ENCODE measurements at places on chromosomes 3 and 15.

DNA sequence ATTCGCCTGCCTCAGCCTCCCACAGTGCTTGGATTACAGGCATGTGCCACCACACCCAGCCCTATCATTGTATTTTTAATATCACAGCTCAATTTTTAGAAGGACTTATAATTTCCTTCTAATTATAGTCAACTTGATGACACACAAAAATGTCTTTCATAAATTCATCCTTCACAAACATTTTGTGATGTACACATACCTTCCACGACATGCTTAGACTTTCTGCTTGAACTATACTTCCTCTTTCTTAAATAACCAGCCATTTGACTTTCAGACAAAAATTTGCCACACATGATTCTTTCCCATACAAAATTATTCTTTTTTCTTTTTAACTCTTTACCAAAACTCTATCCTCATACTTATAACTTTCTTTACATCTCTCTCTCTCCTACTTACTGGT lies 48.4 kb upstream of the CCK start:
- DNase-seq, result no peak

GRCh38 chr3:72427624-72428023 lies 420.6 kb downstream of the SHQ1 start:
- no peak for DNase-seq

DNA sequence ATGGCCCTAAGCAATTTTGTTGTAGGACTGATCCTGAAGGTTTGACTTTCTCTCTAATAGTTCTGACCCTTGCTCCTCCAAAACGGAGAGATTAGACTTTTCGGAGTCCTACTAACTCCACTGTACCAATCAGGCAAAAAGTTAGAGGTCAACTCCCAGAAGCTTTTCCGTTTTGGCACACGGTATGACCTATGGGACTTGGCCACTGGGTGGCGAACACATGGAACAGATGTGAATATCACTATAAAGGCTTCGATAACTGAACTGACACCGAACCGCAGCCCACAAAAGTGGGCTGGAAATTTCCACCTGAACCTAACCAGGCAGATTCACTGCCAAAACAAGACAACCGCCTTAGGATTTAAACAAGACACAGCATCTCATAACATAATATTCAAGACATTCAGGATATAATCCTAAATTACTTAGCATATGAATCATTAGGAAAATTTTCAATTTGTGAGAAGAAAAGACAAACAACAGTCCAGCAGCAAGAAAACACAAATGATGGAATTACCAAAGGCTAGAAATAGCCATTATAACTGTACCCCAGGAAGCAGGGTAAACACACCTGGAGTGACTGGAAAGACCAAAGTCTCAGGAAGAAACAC lies 12.2 kb upstream of the TM2D3 start:
- DNase-seq, result no peak

- no peak for DNase-seq
Measured at GRCh38 chr3:33318710-33319380, 41.6 kb downstream of the FBXL2 start.

- DNase-seq, result no peak
Measured at GRCh38 chr3:190339130-190339529, 16.9 kb upstream of the CLDN1 start.

GRCh38 chr3:13836658-13837587 lies 42.9 kb downstream of the WNT7A start:
- no peak for DNase-seq

DNA sequence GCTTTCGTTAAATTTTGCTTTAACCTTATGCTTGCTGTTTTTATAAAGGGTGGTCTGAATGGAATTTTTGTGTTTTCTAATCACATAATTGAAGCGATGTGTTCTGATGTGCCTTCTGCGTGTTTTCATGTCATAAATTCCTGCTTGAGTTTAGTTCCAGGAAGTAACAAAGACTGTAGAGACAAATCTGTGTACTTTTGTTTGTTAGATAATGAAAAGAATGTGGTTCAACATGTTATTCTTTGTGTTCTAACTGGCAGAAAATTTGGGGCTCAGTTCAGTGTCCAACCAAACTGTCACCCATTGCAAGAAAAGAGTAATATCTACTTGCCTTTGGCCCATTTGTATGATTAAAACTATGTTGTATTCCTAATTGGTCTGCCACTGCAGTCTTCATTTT lies 324.0 kb downstream of the DIPK2A start:
- DNase-seq, result no peak

- DNase-seq, result no peak
Measured at GRCh38 chr3:185623939-185624665, 38.0 kb downstream of the SENP2 start.

DNA sequence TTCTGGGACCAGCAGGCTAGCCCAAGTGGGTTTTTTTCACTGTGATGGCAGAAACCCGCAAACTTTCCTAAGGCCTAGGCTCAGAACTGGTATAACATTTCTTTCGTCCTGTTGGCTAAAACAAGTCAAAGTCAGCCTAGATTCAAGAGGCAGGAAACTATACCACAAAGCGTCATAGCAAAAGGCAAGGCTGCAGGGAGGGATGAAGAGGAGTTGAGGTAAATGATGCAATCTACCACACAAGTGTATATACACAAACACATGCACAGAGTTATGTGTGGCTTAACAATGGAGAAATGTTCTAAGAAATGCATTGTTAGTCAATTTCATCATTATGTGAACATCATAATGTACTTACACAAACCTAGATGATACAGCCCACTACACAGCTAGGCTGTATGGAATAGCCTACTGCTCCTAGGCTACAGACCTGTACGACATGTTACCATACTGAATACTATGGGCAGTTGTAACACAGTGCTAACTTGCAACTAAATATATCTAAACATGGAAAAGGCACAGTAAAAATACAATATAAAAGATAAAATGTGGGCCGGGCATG lies 225.6 kb downstream of the TBL1XR1 start:
- DNase-seq, result no peak

GRCh38 chr3:110618512-110619226 lies 452.9 kb upstream of the NECTIN3 start:
- DNase-seq, result no peak

GRCh38 chr15:64023220-64023619 lies 23.1 kb downstream of the DAPK2 start:
- no peak for DNase-seq

DNA sequence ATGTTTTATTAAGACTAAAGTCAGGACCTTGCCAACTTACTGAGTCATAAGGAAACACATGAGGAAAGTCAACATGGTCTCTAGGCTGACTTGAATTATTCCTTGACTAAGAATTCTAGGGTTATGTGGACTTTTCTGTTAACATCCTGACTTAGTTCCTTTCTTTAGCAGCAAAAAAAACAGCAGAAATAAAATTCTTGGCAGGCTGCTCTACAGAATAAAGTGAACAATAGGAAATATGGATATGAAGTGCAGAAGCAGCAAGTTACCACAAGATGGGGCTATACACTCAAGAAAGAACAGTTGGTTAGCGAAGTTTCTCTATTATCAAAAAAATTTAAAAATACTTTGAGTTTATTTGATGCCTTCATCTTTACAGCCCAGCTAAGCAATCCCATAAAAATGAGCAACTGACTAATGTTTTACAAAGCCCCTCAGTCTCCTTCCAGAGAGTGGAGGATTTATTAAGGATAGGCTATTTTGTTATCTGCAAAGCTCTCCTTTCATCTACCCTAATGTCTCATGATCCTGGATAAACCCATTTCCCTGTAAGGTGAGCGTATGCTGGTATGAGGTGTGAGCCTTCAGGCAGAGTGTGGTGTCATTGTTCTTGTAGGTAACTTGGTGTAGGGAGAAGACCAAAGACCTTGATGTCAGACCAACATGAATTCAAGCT lies 23.1 kb upstream of the MCCC1 start:
- no peak for DNase-seq

DNA sequence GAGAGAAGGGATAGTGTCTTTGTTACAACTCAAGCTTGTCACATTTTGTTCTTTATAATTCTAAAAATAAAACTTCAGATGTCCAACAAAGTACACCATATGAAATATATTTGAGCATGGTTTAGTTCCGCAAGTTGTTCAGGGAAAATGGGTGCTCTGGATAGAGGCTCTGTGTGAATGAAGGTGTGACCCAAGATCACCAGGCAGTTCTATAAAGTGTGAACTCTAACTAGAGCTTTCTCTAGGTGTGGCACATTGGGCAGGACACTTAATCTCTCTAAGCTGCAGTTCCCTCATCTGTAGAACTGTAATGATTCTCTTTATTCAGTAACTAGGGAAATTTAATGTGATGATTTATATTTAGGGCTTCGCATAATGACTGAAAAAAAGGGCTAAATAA lies 139.3 kb downstream of the BCHE start:
- DNase-seq, result no peak

- DNase-seq, result no peak
Measured at GRCh38 chr3:50627407-50628051, 10.6 kb downstream of the MAPKAPK3 start.

DNA sequence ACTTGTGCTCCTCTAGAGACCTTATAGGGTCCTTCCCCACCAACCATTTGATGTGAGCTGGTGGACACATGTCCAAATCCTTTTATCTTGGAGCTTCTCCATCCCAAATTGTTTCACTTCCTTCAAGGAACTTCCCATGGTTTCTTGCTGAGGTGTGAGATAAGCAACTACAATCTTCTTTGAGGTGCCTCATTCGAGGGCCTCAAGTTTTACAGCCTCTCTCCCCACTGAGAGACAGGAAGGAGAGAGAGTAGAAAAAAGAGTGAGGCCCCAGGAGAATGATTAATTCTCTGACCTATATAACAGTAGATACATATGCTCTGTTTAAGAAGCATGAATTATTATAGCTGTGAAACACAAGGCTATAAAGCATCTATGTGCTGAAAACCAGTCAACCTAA lies 70.5 kb downstream of the SUMF1 start:
- no peak for DNase-seq

DNA sequence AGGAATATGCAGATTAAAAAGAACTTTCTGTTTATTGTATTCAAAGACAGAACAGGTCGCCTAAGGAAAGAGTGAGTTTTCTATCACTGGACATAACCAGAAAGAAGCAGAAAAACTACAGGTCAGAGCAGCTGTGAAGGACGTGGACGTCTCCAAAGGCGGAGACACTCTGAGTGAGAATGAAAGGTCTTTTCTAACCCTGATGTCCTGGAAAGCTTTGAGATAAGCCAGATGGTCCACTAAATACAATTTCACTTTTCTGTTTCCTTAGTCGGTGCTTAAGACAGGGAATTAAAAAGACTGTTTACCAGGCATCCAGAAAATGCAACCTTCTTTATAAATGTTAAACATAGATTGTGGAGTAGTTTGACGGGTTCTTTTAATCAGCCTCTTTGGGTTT lies 360.4 kb downstream of the FGF12 start:
- DNase-seq, result no peak

GRCh38 chr3:189806171-189806951 lies 175.2 kb downstream of the TP63 start:
- no peak for DNase-seq

DNA sequence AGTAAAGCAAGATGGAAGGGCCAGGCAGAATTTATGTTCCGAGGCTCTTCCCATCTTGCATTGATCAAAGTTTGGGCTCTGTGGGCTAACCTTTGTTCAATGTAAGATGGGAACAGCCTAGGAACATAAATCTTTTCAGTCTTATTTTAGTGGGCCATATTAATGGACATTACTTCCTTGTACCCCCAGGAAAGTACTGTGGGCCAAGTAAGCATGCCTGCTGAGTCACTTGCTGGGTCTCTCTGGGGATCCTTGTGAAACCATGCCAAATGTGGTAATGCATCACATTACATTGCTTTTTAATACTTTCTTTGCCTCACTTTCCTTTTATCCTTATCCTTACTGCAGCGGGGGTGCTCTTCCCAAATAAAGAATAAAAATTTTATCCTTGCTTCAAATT lies 349.5 kb upstream of the POU1F1 start:
- DNase-seq, result no peak

DNA sequence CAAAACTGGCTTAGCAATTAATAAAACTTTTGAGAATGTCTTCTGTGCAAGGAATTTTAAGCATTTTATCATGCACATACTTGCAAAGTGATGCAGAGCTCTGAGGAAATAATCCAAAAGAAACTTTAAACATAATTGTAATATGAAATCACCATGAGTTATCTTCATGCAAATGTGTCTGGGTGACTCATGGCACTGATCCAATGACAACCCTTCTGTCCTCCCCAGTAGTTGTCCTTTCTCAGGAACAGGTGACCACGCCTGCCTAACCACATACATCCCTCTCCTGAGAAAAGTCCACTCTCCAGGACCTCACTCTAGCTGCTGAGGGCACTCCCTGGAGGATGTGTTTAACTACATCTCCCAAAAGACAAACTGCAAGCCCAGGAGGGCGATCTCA lies 530.6 kb upstream of the IL12A start:
- DNase-seq, result no peak

GRCh38 chr3:148901987-148902791 lies 37.1 kb downstream of the CPA3 start:
- no peak for DNase-seq

DNA sequence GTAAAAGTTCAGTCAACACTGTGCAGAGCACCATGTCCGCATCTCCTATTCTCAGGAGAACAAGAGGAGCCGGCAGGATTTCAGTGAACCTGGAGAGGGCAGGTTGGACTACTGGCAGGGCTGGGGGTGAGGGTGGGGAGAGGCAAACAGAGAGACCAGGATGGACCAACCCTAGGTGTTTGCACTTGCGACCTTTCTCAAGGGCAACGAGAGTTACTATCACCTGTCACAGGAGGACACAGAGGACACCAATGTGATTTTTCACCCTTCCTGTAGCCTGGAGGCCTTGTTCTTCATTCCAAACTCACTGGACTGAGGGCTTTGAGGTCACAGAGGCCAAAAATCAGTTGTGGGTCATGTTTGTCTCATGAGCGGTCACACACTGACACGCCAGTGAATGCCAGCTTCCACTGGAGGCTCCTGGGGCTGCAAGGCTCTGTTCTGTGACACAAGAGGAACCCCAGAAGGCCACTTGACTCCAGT lies 89.5 kb downstream of the CPN2 start:
- no peak for DNase-seq

- no peak for DNase-seq
Measured at GRCh38 chr3:132380920-132381319, 36.4 kb upstream of the DNAJC13 start.

DNA sequence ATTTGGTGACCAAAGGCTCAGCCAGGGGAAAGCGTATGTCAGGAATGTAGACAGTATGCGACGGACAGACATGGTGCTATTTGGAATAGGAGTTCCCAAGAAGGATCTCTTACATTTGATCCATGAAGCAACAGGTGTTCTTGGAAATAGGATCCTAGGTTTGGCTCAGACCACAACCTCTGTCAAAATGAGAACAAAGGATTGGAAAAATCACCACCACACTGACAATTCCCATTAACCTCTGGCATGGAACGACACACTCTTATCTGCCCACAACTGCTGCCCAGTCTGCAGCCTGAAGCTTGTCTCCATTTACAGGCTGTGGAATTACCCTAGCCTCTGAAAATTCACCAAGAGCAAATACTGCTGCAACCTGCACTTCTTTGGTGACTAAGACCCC lies 33.6 kb upstream of the LRRN1 start:
- no peak for DNase-seq

- DNase-seq, result no peak
Measured at GRCh38 chr15:80891006-80891405, 98.6 kb downstream of the MESD start.

GRCh38 chr3:12796171-12797123 lies at the start of gene CAND2:
Gene CAND2, plus strand, starts transcription at chr3:12796680. Its CDS starts 41 bp downstream, at chr3:12796721.
- no peak for DNase-seq
